HepG2 (cell line): ENCODE measurements at places on chromosomes 4 and X.
A peak's percentile ranks its signal among the peaks of the same experiment; 100 is the strongest.

DNA sequence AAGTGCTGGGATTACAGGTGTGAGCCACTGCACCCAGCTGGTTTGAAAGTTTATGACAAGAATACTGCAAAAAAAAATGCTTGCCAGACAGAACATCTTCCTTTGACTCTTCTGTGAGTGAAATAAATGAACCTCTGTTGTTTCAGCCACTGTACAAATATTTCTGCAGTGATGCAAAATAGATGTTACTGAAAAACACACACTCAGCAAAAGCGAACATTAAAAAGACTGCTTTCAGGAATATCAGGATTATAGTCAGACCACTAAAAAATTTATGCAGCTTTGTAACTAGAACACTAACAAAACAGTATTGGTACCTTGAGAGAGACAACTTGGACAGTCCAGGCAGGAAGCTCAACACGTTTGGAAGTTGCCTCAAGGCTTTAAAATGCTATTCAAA, 16.9 kb upstream of the SEPSECS start:
- DNase-seq, result no peak

DNA sequence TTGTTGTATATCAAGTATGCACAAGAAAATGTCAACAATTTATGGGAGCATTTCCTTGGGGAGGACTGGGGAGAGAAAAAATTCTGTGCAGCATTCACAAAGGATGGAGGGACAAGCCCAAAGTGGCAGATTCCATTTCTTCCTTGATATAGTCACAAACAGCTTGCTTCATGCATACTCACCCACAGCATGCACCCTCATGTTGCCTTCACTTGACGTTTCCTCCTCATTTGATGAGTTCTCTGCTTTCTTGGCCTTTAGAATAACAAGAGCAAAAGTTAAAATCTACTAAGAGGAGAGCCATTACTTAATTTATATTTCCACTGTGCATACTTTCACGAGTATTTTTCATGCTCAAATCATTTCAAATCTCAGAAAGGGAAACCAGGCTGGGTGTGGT, 37.7 kb downstream of the SPARCL1 start:
- no peak for DNase-seq

DNA sequence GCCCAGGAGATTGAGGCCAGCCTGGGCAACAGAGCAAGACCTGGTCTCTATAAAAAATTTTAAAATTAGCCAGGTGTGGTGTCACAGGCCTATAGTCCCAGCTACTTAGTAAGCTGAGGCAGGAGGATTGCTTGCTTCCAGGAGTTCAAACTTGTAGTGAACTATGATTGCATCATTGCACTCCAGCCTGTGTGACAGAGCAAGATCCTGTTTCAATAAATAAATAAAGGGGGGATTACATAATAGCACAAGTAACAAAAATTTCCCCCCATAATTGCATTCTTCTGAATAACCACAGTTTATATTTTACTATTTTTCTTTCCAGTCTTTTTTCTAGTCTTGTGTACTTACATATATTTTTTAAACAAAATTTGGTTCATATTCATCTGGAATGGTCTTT, 135.6 kb downstream of the CHIC2 start:
- DNase-seq, result no peak

- peak; percentile 70 for DNase-seq
Observed at GRCh38 chrX:40169193-40170101, 71.7 kb upstream of the BCOR start.

DNA sequence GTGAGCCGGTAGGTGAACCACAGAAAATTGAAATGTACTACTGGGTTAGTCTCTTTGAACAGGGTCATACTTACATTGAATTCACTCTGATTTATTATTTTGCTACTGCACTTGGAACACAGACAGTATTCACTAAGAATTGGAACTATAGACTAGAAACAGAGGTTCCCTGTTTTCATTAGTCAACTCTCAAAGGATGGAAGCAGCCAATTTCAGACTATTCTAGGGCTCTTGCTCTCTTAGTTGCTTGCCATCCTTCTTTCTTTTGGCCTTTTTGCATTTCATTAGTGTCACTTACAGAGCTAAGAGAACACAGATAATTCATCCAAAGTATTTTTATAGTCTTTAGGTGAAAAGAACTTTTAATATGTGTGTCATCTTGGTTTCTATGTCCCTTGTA, 52.6 kb downstream of the SHROOM3 start:
- no peak for DNase-seq

DNA sequence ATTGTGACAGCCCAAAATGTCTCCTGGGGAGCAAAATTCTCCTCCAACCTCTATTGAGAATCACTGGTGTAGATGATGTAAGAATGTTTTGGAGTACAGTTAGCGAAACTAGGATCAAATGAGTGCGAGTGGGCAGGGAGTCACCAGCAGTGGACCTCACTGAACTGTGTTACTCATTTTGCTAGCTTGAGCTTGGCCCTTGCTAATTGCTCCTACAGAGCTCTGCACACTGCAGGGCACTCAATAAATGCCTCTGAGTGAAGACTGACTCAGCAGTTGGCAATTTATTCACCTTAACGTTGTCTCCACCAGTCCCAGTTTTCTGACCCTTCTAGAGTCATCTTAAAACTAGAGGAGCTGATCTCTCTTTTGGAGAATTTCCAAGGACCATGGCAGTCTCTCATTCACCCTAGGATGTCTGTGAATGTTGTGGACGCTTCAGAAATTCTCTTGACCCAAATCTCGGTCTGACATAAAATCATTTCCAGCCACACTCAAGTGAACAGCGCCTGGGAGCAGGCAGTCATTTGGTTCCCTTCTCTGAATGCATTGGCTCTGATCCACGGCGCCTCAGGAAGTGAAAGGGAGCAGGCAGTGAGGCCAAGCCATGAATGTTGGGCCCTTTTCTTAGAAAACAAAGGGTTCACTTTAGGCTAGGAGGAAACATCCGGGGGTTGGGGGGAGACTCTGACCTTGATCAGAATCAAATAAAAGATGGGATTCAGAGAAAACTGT, 148.1 kb downstream of the NWD2 start:
- no peak for DNase-seq

- no peak for DNase-seq
Observed at GRCh38 chr4:1030559-1030958, 19.1 kb downstream of the FGFRL1 start.

DNA sequence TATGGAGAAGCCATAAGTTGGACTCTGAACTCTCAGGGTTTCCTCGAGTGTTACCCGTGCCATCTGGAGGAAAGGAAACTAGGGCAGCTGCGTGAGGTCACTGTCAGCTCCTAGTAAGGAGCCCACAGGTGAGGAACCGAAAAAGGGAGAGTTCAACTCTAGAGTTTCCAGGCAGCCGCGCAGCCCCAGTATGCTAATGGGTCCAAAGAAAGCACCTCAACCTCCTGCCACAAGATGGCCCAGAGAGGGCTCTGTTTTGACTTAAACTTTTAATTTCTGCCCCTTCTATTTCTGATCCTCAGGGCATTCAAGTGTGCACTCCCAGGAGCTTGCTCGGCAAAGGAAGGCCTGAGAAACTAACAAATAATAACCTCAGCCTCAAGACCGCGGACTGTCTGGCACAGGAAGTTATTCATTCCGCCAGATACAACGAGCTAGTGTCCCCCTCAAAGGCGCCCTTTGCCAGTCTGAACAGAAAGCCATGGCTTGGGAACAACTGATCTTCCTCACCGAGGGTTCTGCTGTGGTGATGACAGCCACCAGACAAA, 13.9 kb downstream of the SCARB2 start:
- DNase-seq, result no peak

GRCh38 chrX:106898462-106898861, 4.7 kb downstream of the RIPPLY1 start:
- DNase-seq, result peak; percentile 80

- DNase-seq, result no peak
Observed at GRCh38 chr4:42104521-42104920, 47.9 kb downstream of the BEND4 start.

GRCh38 chrX:63702556-63702955, 82.5 kb downstream of the ARHGEF9 start:
- DNase-seq, result no peak
